ENCODE measurements at places on chromosomes 5 and 9.
A peak's percentile ranks its signal among the peaks of the same experiment; 100 is the strongest.

GRCh38 chr9:32344551-32345182 lies 39.8 kb upstream of the ACO1 start:
- DNase-seq, result no peak
- H3K27me3 ChIP-seq, result peaks cover 3% of the 10 kb centered on the region
- H3K27ac ChIP-seq, result no peak overlapping the region
- H3K4me3 ChIP-seq, result peak overlapping the region; percentile 10

DNA sequence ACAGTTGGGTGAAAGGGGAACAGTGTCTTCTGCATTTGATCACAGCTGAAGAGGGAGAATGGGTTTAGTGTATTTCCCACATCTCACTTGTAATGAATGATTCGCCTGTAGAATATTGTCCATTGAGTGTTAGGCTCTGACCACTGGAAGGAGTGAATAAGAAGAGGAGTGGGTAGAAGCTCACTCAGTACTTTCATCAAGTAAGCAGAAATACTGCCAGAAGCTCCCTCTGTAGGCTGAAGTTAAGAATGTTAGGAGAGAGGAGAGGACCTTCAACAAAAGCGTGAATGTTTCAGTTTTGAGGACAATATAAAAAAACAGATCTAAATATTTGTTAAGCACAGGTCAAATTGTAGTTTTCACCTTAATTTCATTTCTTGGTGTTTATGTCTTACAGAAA lies 27.5 kb downstream of the FSD1L start:
- no peak for DNase-seq
- H3K27ac ChIP-seq, result no peak overlapping the region
- peaks cover 2% of the 10 kb centered on the region for H3K27me3 ChIP-seq
- peaks cover 5% of the 10 kb centered on the region for H3K36me3 ChIP-seq

- no peaks in the 10 kb centered on the region for H3K27me3 ChIP-seq
- peaks cover 22% of the 10 kb centered on the region for H3K36me3 ChIP-seq
- H3K4me3 ChIP-seq, result no peak overlapping the region
- no peak for DNase-seq
- no peak overlapping the region for H3K27ac ChIP-seq
These were observed 76.6 kb downstream of the RAPGEF1 start for GRCh38 chr9:131663288-131663687.

DNA sequence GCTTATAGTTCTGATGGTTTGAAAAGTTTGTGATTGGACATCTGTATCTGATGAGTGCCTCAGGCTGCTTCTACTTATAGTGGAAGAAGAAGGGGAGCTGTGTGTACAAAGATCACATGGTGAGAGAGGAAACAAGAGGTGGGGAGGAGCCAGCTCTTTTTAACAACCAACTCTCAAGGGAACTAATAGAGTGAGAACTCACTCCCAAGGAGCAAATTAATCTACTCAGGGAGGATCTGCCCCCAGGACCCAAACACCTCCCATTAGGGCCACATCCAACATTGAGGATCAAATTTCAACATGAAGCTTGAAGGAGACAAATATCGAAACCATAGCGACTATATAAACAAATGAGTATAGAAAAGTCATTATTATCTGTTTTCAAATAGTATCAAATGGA lies 64.7 kb upstream of the PRLR start:
- H3K4me3 ChIP-seq, result no peak overlapping the region
- H3K4me1 ChIP-seq, result no peaks in the 10 kb centered on the region
- DNase-seq, result no peak
- no peak overlapping the region for H3K27ac ChIP-seq
- no peaks in the 10 kb centered on the region for H3K36me3 ChIP-seq

GRCh38 chr9:125997196-125997823 lies 250.1 kb downstream of the PBX3 start:
- H3K4me3 ChIP-seq, result no peak overlapping the region
- H3K27ac ChIP-seq, result no peak overlapping the region
- no peaks in the 10 kb centered on the region for H3K36me3 ChIP-seq

DNA sequence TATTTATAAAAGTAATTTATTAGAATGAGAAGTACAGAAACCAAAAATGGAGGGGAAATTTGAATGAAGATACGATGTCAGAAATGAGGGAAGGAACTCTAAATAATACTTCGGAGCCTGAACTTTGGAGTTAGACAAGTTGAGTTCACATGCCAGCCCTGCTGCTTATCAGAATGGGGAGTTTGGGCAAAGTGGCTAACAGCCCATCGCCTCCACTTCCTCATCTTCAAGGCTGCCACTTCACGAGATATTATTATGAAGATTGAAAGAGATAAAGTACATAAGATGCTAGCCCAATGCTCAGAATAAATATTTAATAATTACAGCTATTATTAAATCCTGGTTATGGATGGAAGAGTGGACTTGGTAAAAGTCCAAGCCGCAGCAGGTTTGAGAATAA lies 56.2 kb upstream of the ABCA1 start:
- H3K4me1 ChIP-seq, result peaks cover 10% of the 10 kb centered on the region
- peaks cover 26% of the 10 kb centered on the region for H3K27me3 ChIP-seq
- no peak overlapping the region for H3K27ac ChIP-seq
- H3K36me3 ChIP-seq, result no peaks in the 10 kb centered on the region

- H3K4me1 ChIP-seq, result peaks cover 1% of the 10 kb centered on the region
- no peak for DNase-seq
- H3K36me3 ChIP-seq, result no peaks in the 10 kb centered on the region
- no peak overlapping the region for H3K27ac ChIP-seq
These were observed 115.2 kb downstream of the SVEP1 start for GRCh38 chr9:110464321-110464720.

- no peaks in the 10 kb centered on the region for H3K27me3 ChIP-seq
- no peaks in the 10 kb centered on the region for H3K4me1 ChIP-seq
- no peaks in the 10 kb centered on the region for H3K36me3 ChIP-seq
These were observed 440.9 kb upstream of the C9orf72 start for GRCh38 chr9:28014212-28014611.

- no peak overlapping the region for H3K4me3 ChIP-seq
- H3K36me3 ChIP-seq, result no peaks in the 10 kb centered on the region
- no peaks in the 10 kb centered on the region for H3K4me1 ChIP-seq
- peaks cover 59% of the 10 kb centered on the region for H3K27me3 ChIP-seq
These were observed 6.5 kb downstream of the GAS1 start for GRCh38 chr9:86940774-86941173.

- no peak overlapping the region for H3K27ac ChIP-seq
- H3K4me3 ChIP-seq, result no peak overlapping the region
- H3K27me3 ChIP-seq, result no peaks in the 10 kb centered on the region
- no peaks in the 10 kb centered on the region for H3K4me1 ChIP-seq
These were observed 340.8 kb downstream of the FGF10 start for GRCh38 chr5:44048276-44048984.
